ENCODE measurements at places on chromosomes 2 and 18.

DNA sequence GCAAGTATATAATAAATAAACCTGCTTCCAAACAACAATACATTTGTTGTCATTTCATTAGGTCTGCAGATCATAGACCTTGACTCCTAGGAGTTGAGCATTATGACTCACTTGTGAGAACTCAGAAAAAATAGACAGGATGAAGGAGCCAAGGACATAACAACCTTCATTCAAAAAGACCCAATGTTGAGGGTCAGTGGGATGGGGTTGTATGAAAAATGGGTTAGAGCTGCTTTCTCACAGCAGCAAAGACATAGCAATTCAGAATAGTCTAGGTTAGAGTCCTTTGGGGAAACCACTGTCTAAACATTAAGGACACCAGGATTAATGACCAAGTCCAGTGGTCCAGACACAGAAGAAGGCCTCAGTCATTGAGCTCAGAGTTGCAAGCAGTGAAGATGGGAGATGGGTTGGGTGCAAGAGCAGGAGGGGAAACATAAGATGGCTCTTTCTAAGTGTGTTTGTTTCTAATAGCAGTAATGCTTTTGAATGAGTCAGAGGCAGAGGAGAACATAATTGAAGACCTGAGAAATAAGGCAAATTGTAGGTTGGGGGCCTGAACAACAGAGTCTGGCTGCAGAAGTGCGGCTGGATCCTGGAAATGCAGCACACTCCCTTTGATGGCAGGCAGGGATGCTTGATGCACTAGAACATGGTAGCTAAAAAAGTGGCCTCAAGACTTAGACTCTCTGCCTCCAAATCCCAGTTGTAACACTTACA lies 3.7 kb upstream of the SERPINB10 start:
- no peak for DNase-seq

DNA sequence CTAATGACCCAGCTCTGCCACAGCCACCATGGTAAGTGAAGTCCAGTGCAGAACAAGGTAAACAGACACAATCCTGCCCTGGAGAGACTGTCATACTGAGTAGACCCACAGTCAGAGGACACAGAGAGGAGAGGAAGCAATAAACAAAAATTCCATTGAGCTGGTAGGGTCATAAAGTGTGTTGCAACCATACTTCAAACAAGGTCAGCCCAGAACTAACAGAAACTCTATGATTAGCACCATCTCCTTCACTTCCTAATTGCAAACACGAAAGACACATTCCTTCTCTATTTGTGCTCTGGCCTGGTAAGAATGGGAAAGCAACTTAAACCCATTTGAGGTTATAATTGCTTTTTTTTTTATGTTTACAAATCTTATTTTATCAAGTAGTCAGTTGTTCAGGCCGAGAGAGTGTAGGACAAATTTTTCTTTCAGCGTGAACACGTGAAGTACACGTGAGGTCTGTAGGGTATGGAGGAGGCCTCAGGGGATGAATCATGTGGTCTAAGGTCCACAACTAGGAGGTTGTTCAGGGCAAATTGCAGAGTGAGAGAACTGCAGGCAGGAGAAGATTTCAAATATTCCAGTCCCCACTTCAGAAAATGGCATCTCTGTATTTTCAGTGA lies 71.4 kb upstream of the GLS start:
- no peak for DNase-seq

GRCh38 chr2:44623622-44624351 lies 262.0 kb downstream of the CAMKMT start:
- DNase-seq: no peak

- no peak for DNase-seq
Observed at GRCh38 chr2:177598326-177599138, 206.0 kb downstream of the AGPS start.

GRCh38 chr2:226893216-226893615 lies 57.4 kb downstream of the RHBDD1 start:
- no peak for DNase-seq

DNA sequence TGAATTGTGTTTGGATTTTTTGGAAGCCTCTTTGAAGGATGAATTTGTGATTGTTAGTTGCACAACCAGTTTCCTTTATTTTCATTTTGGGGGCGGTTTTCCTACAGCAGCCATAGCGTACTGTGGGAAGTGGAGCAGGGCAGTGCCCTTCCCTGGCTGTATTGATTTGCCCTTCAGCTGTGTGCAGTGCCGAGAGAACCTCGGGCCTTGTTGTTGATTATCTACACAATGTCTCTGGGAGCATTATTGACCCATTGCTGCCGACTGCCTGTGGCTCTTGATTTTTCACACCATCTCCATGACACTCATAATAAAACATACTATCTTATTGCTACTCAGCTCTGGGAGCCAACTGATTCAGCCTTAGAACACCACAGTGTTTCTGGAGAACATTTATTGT lies 162.2 kb upstream of the BOD1L2 start:
- DNase-seq: no peak

DNA sequence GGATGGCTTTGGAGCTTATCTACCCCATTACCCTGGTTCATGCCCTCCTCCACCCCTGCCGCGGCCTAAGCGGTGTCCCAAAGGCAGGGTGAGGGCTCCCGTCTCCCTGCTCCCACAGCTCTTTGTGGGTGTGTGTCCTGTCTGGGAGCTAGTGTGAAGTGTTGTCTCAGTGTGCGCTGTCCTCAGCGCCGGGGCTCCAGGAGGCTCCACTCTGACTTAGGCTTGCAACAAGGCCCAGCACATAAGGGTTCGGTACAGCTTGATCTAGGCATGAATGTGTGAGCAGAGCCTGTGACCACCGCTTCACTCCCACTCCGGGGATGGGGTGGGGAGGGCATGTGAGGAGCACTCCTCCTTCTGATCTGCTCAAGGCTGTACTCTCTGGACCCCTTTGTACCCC lies 1.2 kb downstream of the MC2R start:
- DNase-seq: no peak

GRCh38 chr2:221581986-221582385 lies 9.9 kb upstream of the EPHA4 start:
- DNase-seq: no peak

Data from NCI-H187 (cell line).